Daoy (cell line): ENCODE measurements at places on chromosomes 5 and 9. TPM values are rescaled to one million over a fixed set of nuclear protein-coding genes. Genes with fewer than 3 reads are reported as not detected.

The IFNA1 gene
- total RNA-seq, result not detected in 2 replicates

The C7 gene
- 0.33 and 1.0 TPM in 2 replicates for total RNA-seq

The SPINK13 gene
- total RNA-seq, result not detected in 2 replicates

The CHSY3 gene
- total RNA-seq, result 0.21 and 0.40 TPM in 2 replicates

The NFIB gene
- 16.5 and 19.4 TPM in 2 replicates for total RNA-seq

The SPOCK1 gene
- total RNA-seq, result 43.5 and 61.0 TPM in 2 replicates

The GABBR2 gene
- 0.74 and 1.5 TPM in 2 replicates for total RNA-seq

DNA sequence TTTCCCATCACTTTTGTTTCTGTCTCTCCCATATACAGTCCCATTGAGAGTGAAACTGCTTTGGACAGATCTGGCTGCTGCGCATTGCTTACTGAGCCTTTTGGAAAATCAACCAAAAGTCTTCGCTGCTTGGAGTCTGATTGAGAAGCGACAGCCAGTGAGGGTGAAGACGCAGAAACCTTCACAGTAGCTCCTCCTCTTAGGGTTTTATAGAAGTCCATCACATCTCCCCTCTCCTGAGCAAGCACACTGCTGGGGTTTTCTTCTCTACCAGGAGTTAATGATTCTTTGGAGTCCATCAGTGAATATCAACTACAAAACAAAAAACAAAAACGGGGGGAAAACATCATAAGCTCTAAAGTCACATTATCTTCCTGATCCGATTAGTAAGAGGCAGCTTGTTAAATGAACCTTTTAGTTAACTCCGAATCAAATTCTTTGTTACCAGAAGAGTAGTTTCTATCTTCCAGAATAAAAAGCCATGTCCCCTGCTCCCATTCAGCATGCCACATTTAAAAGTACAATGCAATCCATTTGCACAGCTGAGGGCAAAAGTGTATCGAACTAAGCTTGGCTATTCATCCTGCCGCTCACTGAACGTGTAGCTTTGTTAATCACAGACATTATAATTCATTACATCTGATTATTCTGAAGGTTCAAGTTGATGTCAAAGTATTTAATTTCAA, 2.8 kb downstream of the NR3C1 start:
- DNase-seq, result peak; percentile 30

GRCh38 chr9:114004221-114004716, 73.8 kb downstream of the AMBP start:
- DNase-seq, result no peak

GRCh38 chr9:88932766-88933165, 58.5 kb upstream of the S1PR3 start:
- DNase-seq, result no peak

GRCh38 chr5:140037012-140037411, 6.1 kb downstream of the NRG2 start:
- DNase-seq, result no peak

DNA sequence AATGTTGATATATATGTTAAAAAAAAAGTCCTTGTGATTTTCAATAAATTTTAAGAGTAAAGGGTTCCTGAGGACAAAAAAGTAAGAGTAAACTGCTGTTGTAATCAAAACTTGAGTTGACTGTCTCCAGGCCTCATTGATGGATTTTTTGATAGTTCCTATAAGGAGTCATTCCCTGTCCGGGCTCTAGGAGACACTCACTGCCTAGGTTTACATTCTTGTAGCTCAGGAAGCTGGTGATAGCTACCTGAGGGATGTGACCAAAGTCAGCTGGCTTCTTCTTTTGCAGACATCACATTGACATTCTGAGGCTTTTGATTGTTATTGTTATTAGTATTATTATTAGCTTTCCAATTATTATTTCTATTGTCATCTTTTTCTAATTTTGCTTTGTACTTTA, 116.5 kb upstream of the FBXL7 start:
- DNase-seq, result peak; percentile 8

DNA sequence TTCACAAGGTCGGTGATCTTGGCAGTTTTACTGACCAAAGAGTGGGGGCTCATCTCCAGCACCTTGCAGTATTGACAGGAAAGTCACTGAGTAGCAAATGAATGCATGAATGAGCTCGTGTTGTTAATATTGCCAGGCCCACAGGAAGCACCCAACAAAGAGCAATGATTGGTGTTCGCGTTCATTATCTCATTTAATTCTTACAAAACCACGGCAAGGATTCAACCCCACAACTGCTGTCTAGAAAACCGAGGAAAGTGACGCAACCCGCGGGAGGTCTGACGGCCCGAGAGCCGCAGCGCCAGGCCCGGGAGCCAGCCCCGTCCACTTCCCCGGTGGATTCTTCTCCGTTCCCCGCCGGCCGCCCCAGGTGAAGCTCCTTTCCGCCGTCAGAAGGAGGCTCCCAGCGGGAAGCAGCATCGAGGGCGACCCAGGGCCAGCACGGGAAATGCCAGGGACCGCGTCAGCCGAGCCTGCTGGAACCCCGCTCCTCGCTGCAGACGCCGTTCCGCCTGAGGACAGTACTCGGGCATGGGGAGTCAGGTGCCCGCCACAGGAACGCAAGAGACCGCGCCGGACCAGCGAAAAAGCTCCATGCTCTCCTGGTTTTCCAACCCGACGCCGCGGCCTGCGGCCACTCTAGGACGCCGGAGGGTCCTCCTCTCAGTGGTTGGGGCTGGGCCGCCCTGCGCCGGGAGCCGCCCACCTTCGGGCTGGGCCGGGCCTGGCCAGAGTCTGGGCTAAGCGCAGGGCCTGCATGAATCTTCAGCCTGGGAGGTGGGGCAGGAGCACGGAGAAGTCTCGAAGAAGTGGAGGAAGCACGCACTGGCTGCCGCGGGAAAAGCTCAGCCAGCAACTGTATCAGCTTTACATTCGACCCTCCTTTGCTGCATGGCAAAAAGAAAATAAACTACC, 19.8 kb upstream of the FER start:
- peak; percentile 94 for DNase-seq

DNA sequence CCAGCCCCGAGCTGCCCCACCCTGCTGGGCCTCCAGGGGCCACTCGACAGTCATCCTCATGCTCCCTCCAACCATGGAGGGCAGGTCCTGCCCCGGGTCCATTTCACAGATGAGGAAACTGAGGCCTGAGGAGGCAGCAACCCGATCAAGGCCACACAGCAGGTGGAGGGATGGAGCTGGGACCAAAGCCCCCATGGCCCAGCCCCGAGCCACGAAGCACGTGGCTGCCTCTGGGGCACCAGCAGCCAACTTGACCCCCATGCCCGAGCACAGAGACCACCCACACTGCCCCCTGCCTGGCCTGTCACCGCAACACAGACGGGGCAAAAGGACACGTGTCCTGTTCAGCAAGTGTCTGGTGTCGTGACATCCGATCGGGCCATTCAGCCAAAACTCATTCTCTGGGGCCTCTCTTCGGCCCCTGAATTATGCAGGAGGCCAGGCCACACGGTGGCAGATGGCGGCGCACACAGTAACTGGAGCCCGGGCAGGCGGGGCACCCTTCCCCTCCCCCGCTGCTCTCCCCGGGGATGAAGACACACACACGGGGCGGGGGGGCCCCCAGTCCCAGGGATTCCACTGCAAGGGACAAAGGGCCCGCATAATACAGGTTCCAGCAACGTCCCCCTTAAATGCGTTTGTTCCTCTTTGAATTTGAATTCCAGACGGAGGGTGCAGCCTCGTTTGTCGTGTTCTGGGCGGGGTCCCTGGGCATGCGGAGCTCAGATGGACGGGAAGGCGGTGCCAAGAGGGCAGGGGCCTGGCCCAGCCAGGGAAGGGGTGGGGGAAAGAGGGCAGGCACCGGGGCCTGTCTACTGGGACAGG, 29.4 kb upstream of the TMEM250 start:
- no peak for DNase-seq

- no peak for DNase-seq
Observed at GRCh38 chr9:34346873-34347799, 17.8 kb downstream of the NUDT2 start.
